ENCODE measurements at places on chromosomes 6 and 20.

- no peak for DNase-seq
These were observed 32.7 kb upstream of the COL21A1 start for GRCh38 chr6:56280126-56280525.

DNA sequence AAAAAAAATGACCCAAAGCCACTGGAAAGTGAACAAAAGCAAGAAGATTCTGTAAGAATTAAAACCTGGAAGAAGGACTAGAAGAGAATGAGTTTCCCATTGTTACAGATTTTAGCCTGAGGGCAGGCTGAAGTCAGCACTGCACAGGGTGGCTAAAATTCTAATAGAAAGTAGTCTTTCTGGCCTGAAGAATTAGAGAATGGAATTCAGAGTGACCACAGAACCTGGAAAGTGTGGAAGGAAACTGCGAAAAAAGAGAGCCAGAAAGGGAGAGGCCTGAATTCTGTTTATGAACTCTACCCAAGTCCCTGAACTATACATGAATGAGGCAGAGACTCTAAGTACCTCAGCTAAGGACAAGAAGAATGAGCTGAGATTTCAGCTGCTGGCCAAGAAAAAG is 38.9 kb upstream of the FILIP1 start:
- DNase-seq = peak; percentile 45

DNA sequence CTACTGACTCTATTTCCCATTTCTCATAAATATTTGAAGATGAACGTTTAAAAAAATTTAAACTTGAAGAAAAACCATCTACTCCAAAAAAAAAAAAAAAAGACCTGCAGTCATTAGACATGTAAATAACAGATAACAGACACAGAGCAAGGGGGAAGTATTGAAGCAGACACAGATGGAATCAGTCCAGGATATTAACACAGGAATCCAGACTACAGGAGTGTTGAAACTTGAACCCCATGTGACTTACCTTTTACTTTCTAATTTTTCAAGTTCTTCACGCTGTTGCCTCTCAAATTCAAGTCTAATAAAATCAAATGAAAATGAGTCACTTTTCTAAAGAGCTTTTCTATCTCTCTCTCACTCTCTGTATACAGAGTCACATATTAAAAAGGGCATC is 191.8 kb downstream of the KIF16B start:
- DNase-seq = no peak

DNA sequence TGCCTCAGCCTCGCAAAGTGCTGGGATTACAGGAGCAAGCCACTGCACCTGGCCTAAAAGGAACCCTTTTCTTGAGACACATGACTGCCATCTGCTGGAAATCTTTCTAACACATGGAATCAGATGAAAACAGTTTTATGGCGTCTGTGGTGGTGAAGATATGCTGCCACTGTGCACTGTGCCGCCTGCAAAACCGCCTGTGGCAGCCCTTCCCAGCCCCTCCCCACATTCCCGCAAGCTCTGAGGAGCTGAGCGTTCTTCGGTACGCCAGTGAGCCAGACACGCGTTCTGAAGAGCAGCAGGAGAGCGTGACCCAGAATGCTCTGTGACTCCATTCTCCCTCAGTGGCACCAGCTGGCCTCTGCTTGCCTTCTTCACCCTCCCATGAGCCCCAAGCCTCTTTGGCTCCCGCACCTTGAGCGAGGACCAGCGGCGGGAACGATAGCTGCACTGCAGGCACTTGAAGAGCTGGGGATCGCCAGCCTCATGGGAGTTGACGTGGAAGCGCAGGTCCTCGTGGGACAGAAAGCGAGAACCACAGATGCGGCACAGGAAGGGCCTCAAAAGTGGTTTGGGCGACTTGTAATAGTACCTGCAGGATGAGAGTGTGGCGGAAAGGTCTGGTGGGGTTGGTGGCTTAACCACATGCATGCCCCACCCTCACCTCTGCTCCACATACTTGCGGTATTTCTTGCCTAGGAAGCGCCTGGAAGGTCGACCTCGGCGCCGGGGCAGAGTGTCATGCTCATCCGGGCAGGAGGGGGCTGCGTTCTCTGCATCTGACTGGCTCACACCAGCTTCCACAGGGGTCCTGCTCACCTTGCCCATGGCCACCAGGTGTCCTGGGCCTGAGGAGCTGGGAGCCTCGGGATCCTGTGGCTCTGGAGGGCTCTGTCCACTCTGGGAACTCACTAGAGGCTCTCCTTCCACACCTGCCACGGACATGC is 8.7 kb downstream of the ZNF335 start:
- DNase-seq = no peak

DNA sequence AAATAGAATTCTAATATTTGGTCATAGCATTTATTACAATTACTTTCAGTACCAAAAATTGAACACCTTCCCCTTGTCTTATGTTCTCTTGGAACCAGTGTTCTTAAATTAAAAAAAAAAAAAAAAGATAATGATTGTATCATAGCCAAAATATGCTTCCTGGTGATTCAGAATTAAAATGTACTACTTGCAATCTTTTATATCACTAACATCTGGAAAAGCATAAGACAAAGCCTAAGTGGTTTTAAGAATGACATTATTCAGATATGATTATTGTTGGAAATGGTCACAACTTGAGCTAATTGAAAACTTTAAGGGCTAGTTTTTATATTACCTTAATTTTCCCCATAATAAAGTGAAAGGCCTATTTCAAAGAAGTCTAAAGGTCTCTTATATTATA is 493.3 kb upstream of the MARCKS start:
- DNase-seq = peak; percentile 61

DNA sequence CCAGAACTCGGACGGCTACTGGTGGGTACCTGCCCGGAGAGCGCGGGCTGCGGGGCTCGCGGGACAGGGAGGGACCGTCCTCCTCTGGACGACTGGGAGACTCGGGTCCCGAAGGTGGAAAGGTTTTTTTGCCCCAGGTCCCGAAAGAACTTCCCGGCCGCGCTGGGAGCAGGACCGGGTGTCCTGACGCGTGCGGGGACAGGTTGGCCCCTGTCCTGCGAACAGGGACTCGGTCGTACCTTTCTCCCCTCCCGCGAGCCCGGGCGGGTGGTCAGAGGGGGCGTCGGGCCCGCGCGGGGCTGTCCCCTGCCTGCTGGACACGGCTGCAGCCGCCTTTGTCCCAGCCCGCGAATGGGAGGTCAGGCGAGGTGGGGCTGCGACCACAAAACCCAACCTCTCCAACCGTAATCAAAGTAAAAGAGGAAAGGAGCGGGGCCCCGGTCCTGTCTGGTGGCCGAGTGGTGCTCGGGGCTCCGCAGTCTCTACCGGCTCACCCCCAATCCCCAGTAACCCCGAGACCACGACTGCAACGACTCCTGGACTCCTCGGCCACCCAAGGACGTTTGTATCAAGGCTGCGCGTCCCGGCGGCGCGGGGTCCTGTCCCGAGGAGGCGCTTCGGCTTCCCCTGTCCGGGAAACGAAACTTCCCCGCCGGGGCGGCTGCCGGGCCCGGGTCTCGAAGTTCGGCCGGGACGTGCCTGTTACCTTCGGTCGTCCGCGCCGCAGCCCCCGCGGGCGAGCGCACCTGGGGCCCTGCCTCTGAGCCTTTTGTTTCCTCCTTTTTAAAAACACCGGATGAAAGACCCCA is 798 bp downstream of the DSP start:
- DNase-seq = no peak

DNA sequence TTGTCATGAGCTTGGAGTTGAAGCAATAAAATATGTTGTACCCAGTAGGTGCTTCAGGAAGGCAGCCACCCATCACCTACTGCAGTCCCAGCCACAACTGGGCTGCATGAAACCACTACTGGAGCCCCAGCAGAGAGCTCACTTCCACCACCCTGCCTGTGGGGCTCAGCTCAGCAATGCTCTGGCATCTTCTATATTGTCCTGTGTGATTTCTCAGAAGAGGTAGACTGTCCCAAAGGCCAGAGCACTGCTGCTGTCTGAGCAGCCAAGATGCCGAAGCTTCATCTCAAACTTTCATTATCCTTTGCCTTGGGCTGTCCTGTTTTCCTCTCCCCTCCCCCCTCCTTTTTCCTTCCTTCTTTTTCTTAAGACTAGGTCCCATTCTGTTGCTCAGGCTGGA is 126.9 kb downstream of the DHX35 start:
- no peak for DNase-seq

- no peak for DNase-seq
These were observed 2.2 kb downstream of the SMPDL3A start for GRCh38 chr6:122791310-122791679.

GRCh38 chr6:25743868-25744267 is 10.7 kb upstream of the SLC17A4 start:
- no peak for DNase-seq

- no peak for DNase-seq
These were observed 1.7 kb downstream of the FAM184A start for GRCh38 chr6:119076576-119077390.

DNA sequence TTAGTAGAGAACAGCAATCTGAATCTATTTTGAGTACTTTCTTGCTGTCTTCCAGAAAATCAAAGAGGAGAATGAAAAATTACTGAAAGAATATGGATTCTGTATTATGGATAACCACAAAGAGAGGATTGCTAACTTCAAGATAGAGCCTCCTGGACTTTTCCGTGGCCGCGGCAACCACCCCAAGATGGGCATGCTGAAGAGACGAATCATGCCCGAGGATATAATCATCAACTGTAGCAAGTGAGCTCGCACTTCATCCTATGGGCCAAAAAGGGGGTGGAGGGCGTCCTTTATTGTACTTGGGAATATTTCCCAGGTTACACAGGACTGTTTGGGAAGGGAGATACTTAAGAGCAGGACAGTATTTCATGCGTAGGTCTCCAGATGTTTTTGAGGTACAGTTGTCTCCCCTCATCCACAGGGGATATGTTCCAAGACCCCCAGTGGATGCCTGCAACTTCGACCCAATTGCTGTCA is 37.3 kb upstream of the PLCG1 start:
- DNase-seq = no peak

DNA sequence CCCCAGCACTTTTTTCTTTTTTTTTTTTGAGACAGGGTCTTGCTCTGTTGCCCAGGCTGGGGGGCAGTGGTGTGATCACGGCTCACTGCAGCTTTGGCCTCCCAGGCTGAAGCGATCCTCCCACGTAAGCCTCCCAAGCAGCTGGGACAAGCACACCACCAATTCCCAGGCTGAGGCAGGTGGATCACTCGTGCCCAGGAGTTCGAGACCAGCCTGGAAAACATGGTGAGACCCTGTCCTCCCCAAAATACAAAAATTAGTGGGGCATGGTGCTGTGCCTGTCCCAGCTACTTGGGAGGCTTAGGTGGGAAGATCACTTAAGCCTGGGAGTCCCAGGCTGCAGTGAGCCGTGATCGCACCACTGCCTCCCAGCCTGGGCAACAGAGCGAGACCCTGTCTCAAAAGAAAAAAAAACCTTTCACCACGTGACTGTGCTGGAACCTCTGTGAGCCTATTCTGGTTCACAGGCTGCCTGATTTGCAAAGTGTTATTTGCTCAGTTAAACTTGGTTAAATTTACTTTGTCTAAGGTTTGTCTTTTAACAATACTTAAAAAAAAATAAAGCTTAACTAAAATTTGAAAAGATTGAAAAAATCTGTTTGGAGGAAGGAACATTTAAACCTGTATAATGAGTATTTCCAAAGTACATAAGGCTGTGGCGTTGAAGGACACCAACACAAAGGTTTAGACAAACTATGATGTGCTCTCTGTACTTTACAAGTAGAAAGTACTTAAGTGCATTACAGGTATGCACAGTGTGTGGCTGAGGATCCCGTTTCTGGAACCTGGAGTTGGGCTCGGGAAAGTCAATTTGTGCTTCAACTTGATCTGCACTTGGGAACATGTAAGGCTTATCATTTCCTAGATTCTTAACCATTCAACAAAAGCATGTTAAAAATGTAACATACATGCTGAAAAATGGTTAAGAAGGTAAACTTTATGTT is 55.0 kb downstream of the PPP1R3G start:
- DNase-seq = no peak

- DNase-seq = peak; percentile 29
These were observed 39.1 kb downstream of the TMX4 start for GRCh38 chr20:7980332-7981046.

DNA sequence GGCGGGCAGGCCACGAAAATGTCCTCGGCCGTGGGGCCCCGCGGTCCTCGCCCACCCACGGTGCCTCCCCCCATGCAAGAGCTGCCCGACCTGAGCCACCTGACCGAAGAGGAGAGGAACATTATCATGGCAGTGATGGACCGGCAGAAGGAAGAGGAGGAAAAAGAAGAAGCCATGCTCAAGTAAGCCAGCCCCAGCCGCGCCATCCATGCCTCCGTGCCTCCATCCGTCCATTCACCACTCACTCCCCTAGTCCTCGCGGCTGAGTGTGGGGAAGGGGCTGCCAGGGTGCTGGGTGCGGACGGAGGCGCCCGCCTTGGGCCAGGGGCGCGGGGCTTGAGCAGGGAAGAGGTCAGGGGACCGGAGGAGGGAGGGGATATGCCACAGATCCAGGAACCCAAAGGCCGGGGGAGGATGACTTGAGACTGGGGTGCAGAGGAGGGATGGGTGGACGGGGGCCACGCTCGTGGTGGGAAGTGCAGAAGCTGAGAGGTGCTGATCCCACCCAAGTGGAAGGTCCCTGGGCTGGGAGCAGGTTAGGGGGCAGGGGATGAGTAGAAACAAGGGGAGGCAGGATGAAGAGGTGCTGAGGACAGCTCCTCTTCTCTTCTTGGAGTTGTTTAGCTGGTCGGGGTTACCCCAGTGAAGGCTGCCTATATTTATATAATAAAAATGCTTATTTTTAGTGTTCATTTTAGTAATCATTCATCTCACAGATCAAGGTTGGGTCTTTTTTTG is 825 bp downstream of the RIMS1 start:
- no peak for DNase-seq

DNA sequence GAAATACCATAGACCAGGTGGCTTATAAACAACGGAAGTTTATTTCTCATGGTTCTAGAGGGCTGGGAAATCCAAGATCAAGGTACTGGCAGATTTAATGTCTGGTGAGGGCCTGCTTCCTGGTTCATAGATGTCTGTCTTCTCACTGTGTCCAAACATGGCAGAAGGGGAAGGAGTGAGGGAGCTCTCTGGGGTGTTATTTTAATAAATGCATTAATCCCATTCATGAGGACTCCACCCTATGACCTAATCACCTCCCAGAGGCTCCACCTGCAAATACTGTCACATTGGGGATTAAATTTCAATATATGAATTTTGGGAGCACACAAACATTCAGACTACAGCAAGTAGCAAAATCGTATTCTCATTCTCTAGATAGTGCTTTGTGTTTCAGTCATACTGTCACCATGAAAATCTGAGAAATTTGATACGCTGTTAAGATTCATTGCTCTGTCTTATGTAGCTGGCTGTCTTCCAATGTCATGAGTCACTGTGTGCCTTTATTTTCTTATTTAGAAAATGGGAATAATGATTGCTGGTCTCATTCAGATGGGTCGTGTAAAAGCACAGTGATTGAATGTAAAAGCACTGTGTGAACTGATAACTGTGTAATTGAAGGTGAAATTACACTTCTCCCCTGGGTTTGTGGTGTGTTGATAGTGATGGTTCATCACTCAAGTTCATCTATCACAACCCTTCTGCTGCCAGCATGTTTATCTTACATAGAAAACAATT is 8.9 kb upstream of the ERVFRD-1 start:
- peak; percentile 58 for DNase-seq

DNA sequence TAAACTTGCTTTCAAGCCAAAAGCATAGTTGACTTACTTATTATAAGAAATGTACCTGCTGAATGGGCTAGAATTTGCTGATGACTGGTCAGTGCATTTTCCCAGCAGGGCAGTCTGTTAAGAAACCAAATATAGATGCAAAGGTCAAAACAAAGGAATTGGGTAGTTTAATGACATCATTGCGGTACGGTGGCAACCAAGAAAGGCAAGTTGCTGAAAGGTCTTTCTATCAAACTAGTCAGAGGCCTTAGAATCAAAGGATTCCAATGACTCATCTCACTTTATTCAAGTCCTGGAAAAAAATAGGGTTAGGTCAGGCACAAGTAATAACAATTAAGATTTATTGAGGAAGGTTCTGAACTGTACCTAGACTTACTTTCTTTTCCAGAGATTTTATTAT is 76.4 kb downstream of the KIZ start:
- peak; percentile 86 for DNase-seq

- no peak for DNase-seq
These were observed 180.8 kb upstream of the PHACTR1 start for GRCh38 chr6:12535586-12536314.

Measured in astrocyte (in vitro differentiated cells and primary cell).